NCI-H526 treated with DMSO at 0.1 percent for 48 hours (cell line): ENCODE measurements at places on chromosomes 5 and 9.

DNA sequence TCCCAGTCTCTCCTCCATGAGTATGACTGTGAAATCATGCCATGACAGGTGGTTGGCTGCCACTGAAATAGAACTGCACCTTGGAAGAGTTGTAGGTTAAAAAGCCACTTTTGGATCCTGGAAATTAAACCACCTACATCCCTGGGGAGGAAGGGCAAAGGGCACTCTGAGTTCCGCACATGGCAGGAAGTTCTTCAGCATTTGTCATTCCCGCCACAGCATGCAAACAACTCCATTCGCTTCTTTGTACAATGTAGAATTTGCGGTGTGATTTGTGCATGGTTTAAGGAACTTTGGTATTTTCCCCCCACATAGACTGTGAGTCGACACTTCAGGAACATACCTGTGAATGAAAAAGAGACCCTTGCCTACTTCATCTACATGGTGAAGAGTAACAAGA is 9.8 kb downstream of the SAP30L start:
- DNase-seq, result no peak

DNA sequence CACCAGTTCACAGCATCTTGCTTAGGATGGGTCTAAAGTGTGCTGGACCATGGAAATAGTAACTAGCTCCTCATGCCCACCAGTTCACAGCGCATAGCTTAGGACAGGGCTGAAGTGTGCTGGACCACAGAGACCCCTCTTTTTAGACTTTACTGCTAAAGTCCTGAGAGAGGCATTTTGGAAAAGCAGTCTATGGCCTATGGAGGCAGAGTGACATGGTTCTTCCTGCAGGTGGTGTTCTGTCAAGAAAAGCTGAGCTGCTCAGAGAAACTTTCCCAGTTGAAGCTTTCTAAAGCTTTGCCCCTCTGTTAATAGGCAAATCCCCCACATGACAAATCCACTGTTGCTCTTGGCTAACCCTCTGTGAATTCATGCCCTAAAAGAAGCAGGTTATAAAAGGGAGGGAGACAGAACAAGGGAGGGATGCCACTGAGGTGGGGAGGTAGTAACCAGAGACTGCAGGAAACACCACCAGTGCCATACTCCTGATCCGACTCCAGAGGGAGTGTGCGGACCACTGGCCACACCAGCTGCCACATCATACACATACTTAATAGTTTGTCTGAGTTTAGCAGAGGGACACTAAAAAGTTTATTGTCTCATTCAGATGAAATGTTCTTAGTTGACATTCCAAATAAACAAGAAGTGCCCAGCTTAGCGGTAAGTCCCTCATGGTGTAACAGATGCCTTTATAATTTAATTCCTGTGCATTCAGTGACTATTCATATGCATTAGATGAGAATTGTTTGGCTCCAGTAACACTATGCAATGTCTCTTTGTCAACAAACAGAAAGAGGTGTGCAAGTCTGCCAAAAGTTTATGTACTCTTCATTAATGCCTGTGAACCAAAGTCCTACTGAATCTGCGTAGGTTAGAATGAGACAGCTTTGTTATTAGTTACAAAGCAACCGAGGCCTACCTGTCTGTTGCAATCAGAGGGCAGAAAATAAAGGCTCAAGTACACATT is 236.2 kb upstream of the NFIL3 start:
- DNase-seq, result no peak

DNA sequence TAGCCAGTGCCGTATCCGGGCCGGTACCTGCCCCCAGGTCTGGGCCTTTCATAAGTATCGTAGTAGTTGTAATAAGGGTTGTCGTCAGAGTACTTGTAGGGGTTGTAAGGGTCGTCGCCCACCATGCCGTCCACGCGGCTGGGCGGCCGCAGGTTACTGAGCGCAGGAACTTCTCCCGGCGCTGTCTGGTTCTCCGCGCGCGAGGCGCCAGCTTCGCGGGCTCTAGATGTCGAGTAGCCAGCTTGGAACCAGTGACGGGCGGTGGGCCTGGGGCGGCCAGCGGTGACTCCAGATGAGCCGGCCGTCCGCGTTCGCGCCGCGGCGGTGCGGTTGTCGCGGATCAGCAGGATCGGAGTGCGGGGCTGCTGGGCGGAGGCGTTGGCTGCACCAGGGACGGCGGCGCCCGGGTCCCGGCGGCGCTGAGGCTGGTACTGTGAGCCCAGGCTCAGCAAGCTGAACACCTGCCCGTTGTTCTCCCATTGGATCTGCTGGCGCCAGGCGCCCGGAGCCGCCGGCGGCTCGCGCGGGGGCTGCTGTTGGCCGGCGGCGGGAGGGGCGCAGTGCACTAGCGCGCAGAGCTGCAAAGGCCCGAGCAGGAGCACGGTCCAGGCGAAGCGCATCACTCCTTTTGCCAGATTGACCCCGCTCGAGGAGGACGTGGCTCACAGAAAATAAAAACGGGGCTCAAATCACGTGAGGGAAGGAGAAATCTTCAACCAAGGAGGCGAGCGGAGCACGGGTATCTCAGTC is 518 bp downstream of the LOX start:
- DNase-seq, result peak; percentile 26

- DNase-seq, result no peak
These were observed 7.2 kb upstream of the SPINK4 start for GRCh38 chr9:33232815-33233214.

DNA sequence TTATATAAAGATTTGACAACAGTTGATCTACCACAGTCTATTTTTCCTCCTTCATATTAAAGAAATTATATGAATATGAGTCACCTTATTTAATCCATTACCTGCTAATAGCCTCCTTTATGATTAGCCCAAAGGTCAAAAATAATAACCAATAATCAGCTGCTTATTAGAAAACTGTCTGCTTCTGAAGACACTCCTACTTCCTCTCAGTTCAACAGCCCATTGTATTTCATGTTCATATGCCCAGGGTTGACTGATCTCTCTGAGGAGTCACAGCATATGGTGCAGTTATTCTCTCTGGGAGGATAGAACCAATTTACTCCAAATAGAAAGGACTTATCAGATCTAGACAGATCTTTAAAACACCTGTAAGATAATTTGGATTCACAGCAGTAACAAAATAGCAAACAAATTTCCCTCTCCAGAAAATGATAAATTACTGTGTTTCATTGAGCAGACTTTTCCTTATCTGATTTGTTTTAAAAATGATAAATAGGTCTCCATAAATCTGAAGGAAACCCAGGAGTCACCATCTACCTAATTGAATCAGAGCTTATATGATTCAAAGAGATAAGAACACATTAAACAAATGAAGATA is 180.4 kb upstream of the ITGA1 start:
- DNase-seq, result no peak

- DNase-seq, result peak; percentile 39
These were observed 196.2 kb downstream of the DTWD2 start for GRCh38 chr5:118791926-118792734.

GRCh38 chr9:69937360-69937759 is 106.3 kb upstream of the MAMDC2 start:
- DNase-seq, result no peak

DNA sequence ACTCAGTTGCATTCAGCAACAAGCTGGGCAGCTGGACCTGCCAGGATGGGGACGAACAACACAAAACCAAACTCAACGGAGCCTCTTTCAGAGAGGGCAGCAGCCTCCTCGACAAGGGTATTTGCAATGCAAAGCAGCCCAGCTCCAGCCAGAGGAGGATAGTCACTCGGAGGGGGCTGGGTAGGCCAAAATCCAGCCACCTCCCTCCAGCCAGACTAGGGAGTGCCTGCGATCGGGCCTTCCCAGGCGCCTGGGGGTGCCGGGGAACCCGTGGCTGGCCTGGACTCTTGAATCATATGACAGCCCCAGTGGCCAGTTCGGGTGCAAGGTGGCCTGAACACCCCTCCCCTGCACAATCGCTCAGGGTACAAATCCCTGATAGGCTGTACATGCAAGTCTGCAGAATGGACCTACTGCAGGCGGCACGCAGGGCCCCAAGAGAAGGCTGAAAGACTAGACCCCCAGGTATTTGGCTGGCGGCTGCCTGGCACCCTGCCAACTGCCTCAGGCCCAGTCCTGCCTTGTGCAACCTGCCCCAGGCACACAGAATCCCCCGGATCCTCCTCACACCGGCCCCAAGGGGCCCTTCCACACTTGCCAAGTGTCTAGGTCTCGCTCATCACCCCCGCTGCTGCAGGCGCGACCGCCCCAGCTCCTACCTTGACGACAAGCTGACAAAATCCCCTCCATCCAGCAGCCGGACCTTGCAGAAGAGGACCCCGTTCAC is 1.3 kb downstream of the EEIG1 start:
- peak; percentile 83 for DNase-seq

- no peak for DNase-seq
These were observed 44.2 kb downstream of the CD180 start for GRCh38 chr5:67152400-67152799.

DNA sequence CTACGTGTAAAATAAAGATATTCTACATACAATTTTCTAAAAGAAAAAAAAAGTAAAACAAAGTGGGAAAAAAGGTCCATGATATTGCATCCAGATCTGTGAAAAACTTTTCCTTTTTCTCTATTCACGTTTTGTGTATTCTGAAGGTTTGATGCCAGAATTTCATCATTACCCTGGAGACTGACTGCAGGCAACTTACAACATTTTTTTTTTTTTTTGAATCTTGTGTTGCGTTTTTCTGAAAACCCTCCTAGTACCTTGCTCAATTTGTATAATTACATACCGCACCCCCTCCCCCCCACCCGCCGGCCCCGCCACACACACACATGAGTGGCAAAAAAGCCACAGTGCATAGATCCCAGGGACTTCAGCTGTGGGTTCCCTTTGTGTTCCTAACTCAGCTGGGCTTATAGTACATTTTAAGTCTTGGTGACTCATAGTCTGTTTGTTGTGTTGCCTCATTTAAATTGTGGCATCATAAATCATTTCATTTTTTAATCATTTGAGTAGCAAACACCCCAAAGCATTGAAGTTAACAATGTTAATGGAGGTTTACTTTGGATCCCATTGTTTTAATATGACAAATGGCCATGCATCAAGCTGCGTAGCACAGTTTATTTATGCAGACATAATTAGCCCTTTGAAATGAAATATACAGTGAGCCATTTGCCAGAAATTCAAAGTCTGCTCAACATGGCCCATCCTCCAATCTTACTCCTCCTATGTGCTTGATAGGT is 36.0 kb downstream of the PRDM6 start:
- no peak for DNase-seq

DNA sequence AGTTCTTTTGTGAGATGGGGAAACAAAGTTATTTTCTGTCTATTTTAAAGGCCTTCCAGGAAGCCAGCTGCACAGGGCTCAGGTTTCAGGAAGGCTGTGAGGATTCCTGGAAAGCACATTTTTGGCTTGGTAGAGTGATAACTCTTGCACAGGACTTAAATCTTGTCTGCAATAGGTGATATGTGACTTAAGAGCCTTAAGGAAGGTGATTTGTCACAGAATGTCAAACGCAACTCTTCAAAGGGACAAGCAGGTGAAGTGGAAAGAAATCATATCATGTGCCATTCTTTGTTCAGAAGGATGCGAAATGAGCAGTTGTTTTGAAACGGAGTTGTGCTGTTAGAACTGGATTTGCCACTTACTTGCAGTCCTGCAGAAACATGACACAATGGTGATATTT is 459.3 kb downstream of the MAT2B start:
- DNase-seq, result no peak

DNA sequence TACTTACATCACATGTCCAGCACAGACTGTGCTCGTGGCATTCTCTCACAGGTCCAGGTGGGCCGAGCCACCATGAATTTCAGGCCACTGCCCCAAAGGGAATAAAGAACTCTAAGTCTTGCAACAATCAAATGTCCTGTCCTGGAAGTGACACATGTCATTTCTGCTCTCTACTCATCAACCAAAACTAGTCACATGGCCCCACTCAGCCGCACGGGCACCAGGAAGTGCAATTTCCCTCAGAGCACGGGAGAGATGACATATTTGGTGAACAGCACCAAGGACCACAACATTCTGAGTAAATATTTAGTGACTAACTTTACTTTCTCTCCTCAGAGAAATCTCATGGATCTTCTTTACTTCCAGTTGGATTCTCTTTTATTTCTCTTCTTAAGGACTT is 131.1 kb upstream of the TUT7 start:
- DNase-seq, result no peak

GRCh38 chr9:135359764-135360163 is 119.8 kb upstream of the PPP1R26 start:
- DNase-seq, result no peak

GRCh38 chr5:95843733-95844223 is 21.3 kb upstream of the GLRX start:
- DNase-seq, result no peak

DNA sequence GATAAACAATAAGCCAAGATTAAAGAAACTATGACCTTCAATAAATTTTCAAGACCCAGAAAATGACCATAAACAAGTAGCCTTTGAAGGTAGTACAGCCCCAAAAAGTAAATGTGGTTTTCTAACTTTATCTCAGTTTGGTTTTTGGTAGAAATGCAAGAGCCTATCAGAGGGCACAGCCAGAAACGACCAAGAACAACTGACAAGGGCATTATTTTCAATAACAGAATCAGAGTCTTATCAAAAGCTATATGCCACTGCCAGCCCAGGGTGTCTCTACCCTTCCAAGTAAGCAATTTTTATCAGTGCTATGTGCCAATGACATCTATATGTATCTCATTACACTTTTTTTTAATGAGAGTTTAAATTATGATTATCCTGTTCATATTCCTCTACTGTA is 11.8 kb upstream of the SPINK6 start:
- DNase-seq, result no peak

DNA sequence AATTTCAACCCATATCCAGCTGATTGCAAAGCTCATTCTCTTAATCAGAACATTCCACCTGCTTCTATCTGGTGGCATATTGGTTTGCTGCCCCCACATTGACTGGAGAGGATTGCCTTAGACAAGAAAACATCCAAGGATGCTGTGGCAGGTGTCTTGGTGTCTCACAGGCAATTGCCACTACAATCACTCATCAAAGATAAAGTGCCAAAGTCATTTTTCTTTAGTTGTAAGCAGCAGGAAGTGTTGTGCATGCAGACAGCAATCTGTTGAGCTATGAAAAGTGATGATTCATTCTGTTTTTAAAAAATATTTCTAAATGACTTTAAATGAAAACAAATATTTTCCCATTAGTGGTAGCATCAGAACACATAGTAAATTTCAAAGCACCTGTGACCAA is 53.9 kb downstream of the CDH6 start:
- no peak for DNase-seq

DNA sequence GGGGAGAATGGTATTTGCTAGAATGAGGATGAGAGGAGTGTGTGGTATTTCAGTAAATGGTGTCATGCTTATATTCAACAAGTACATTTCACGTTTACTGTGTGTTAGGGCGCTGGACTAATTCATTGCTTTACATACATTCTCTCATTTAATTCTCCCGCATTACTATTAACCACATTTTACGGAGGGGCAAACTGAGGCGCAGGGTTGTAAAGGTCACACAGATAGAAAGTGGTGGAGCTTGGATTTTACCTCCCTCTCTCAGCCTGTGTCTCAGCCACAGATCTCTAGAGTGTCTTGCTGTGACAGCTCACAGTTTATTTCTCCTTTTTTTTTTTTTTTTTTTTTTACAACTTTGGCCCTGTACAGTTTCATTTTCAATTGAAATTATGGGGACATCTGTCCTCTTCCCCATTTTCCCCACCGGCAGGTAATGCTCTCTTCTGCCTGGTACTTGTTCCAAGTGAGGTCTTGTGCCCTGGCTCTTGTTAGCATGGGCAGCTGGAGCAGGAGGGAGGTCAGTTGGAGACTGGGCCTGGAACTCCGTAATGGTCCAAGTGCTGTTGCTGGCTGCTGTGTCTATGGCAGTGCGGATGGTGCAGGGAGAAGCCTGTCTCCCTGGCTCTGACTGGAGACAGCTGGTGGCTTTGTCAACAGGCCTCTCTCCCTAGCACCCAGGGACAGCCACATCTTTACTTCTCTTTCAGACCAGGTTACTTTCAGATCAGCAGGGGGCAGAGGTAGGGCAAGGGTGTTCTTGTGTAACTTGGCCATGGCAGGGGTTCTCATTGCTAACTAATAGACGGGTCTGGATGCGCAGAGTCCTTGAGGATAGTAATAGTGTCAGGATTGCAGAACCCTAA is 20.5 kb upstream of the NDST1 start:
- no peak for DNase-seq
